ENCODE measurements at places on chromosomes 4 and X. TPM values are rescaled to one million over a fixed set of nuclear protein-coding genes. Genes with fewer than 3 reads are reported as not detected.

Gene SAGE1
- not detected for total RNA-seq

Gene REELD1
- total RNA-seq: 0.96 TPM

Gene TMEM144
- total RNA-seq: 4.9 TPM

Gene CFI
- total RNA-seq: 2.9 TPM

Gene TMEM271
- total RNA-seq: 3.6 TPM

Gene USP17L25
- total RNA-seq: not detected

Gene AMBN
- 0.68 TPM for total RNA-seq

Gene SH3BP2
- 147 TPM for total RNA-seq

Gene SLC7A11
- total RNA-seq: 0.72 TPM

GRCh38 chr4:118398226-118399090 lies 45.7 kb upstream of the PRSS12 start:
- DNase-seq: no peak

DNA sequence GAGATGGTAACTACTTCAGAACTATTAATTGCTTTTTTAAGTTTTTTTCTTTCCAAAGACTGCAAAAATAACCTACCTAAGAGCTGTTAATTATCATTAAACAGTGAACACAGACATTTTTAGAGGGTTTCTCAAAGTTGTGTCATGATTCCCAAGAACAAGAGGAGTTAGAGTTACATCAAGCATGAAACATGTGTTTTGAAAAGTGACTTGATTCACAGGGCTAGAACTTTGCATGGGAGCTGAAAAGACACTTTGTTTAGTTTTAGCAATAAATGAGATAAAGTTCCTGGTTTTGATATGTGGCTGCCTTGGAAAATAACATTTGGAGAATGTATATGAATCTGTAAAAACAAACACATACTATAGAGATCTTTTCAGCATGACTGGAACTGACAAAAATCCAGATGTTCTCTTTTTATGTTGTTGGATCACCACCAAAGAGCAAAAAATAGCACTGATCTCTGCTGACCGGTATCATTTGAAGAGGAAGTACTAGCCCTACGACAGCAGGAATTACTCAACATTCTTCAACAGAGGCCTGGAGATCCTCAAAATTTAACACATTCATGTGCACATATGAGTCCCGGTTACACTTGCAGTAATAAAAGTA lies 173.0 kb upstream of the PCDH18 start:
- DNase-seq: no peak

DNA sequence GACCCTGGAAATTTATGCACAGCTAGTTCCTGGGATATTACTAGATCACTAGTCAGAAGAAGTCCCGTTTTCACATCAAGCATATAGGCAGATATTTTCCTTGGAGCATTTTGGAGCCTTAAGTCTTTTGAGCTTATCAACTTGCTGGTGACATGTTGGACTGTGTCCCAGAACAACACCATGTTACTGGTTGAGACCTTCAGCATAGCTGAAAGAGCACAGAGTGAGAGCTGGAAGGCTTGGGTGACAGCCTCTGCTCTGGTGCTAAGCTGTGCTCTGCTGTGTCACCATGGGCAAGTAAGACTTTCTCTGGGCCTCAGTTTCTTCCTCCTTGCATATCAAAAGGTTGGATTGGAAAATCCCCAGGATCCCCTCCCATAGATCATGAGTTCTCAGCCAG lies 116.6 kb upstream of the FRMPD4 start:
- DNase-seq: no peak

GRCh38 chr4:101232074-101232776 lies 115.1 kb downstream of the PPP3CA start:
- peak; percentile 30 for DNase-seq

GRCh38 chr4:48681856-48682255 lies 98.2 kb downstream of the FRYL start:
- no peak for DNase-seq

DNA sequence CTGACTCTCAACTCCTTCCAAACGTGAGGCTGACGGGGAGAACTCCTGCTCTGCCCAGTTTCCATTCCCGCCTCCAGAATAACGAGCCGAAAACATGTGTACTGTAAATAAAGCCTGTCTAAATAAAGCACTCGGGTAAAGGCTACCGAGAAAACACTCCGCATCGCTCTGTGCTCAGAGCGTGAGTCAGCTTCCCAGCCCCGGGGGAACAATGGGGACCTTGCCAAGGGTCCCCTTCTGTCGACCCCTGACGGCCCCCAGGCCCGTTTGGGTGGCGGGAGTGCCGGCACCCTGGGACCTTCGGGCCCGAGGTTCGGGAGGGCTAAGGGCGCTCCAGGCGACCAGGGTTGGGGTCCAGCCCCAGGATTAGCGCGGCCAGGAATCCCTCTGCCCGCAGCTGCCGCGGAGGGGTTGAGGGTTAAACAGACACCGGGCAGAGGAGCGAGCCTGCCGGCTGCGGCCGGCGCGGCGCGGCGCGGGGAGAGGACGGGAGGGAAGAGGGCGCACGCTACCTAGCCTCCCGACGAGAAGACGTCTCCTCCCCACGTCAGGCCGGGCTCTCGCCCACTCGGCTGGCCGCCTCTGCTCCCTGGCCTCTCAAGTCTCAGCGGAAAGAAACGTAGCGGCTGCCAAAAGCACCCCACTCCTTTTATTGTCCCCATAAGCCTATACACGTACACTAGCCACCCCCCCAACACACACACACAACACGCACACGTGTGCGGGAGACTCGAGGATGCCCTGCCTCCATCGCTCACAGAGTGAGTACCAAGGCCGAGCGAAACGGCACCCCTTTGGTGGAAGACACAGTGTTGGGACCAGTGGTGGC lies 85.5 kb downstream of the BCOR start:
- DNase-seq: no peak

DNA sequence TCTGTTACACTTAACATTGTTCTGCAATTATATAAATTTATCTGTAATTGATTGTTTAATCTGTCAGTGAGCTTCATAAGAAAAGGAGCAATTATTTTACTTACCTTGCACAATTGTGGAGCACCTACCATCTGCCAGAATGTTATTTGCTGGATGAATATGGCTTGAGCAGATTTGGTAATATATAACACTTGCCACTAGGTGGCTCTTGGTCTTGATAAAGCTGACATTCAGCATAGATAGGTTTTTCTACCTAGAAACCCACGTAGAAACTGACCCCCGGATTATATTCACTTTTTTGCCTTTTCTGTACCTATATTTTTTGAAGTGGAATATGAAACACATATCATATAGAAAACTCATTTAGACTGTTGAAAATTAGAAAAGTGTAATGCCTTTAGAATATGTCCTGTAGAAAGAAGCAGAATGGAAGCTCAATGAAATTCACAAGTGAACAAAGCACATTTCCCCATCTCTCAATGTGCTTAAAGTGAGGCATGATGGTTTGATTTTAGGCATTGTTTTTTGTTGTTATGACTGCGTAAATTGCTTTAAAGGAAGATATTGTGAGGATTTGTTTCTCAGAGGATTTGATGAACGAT lies 9.5 kb downstream of the RBPJ start:
- DNase-seq: no peak

- no peak for DNase-seq
Observed at GRCh38 chr4:150332086-150332485, 249.9 kb upstream of the MAB21L2 start.

- no peak for DNase-seq
Observed at GRCh38 chrX:109155161-109155560, 326.7 kb downstream of the GUCY2F start.

DNA sequence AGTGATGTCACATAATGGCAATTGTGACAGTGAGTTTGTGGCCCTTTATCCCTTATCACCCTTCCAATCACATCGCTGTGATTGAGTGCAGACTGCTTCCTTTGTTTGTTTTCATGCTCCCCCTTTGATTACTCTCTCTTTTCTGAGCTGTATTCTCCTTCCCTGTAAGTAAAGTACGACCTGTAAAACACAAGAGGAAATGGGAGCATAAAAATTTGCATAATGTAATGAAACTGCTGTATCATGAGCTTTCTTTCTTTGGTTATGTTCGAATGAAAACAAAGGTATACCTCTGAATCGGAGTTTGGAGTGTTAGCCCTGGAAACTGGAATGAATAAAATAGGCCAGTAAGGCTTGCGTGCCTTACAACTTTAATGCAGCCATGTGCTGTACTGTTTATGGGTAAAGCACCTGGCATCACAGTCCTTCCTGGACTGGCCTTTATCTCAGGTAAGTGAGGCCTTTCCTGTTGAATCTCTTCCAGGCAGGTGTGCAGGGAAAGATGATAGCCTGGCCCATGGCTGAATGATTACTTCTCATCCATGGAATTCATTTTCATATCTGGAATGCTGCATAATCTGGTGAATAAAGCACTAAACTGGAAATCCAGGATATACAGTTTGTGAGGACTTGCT lies 26.6 kb upstream of the HS3ST1 start:
- DNase-seq: no peak

DNA sequence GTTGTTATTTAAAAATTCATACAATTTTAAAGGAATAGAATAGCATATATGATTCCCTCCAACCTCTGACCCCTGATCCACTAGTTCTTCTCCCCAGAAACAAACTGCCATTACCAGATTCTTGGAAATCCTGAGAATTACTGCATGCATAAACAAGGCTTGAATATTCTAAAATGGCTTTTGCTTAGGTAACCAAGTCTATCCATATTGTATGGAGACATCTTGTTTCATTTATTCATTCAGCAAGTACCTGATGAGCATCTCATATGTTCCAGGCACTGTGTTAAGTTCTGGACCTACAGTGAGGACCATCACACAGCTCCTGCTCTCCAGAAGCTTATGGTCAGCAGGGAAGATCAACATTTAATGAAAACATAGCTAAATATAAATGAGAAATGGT lies 49.4 kb downstream of the TMEM164 start:
- no peak for DNase-seq

DNA sequence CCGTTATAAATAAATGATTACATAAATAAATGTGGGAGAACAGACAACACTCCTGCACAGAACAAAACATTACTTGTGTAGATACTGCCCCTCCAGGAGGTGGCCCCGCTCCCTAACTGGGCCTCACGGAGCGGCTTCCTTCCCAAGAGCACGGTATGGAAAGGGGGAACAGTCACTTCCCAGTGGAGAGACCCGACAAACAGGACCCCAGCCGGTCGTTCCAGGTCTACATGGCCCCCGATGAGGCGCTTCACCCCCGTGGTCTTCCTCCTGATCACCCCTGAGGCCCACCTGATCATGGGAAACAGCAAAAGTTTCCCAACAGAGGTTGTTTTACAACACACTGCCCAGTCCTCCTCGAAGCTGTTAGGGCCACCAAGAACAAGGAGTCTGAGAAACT lies 6.6 kb upstream of the SLC6A8 start:
- DNase-seq: no peak

- DNase-seq: no peak
Observed at GRCh38 chrX:75327607-75328006, 53.7 kb downstream of the UPRT start.

GRCh38 chrX:65598559-65599147 lies 64.1 kb upstream of the LAS1L start:
- DNase-seq: peak; percentile 13

DNA sequence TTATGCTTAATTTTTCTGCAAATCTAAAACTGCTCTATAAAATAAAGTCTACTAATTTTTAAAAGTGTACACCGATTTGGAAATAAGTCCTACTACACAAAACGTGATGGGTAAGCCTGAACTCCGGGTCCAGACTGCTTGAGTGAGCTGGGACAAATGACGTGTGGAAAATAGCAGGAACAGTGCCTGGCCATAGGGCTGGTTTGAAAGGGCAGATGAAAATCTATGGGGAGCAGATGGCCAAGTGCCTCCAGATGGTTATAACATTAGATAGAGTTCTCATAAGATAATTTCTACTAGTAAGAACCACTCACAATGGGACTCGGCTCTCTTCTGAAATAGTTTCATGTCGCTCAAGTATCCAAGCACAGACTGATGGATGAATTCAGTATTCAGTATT lies 52.5 kb downstream of the F11 start:
- no peak for DNase-seq

GRCh38 chr4:147340591-147341120 lies 140.2 kb upstream of the EDNRA start:
- no peak for DNase-seq

DNA sequence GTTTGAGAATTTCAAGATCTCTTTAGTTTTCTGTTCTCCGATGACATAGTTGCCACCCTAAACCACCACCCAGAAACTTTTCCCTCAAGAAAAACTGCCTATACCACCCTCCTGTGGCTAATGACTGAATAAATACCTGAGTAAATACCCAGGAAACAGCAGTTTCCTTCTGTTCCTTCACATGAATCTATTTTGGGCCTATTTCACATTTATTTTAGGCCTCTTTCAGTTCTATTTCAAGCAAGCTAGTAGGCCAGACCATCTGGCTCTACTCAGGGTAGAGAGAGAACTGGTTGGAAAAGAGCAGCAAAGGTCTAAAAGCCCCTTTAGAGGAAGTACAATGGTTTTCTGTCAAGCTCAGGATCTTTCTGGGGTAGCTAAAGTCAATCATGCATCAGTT lies 23.4 kb downstream of the ARHGEF9 start:
- DNase-seq: no peak

DNA sequence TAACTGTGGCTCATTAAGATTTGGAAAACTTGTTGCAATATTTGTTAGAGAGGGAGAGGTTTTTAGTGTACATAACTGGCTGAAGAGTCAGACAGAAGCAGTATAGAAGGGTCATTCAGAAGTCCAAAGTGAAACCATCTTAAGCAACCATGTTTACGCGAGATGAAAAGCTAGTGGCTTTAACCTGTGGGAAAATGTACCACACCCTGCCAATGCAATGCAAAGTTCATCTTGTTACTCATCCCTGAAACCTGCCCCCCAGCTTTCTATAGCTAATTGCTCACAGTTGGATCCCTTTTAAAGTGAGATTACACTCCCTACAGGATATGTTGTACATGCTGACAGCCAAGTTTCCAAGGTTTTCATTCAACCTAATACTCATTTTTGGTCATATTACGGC lies 96.7 kb upstream of the RAPGEF2 start:
- no peak for DNase-seq

DNA sequence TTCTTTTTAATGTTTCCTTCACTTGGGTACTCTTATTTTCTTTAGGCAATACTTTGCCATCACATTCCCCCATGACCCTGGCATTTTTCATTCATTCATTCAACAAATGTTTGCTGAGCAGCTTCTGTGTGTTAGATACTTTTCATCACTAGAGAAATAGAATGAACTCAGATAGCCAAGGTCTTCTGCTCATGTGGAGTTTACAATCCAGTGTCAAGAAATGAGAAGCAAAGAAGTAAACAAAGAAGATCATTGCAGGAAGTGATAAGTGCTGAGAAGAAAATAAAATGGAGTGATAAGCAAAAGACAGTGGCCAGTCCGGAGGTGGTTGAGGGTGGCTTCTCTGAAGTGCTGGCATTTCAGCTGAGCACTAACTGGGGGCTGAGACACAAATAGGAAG lies 63.1 kb downstream of the LIMCH1 start:
- DNase-seq: no peak

DNA sequence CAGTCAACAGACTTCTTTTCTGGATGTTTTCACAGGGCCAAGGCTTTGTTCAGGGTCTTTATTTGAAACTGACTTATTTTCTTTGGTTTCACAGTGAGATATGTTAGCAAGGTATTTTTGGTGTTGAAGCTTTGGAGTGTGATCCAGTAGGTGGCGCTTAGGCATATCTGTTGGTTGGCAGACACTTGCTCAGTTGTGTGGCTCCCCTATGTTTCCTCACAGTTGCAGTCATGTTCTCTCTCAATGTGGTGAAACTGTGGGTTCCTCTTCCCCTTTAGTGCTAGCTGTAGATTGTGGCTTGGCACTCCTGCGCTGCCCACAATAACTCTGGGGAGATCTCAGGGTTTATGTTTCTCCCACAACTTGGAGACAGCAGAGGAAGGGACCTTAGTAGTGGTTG lies 460.8 kb downstream of the SLITRK2 start:
- DNase-seq: no peak

GRCh38 chr4:42904986-42905385 lies 12.5 kb downstream of the GRXCR1 start:
- DNase-seq: no peak
